Osteoblast (primary cell): ENCODE measurements at places on chromosomes 1 and 21. TPM values are rescaled to one million over a fixed set of nuclear protein-coding genes. Genes with fewer than 3 reads are reported as not detected.

DNA sequence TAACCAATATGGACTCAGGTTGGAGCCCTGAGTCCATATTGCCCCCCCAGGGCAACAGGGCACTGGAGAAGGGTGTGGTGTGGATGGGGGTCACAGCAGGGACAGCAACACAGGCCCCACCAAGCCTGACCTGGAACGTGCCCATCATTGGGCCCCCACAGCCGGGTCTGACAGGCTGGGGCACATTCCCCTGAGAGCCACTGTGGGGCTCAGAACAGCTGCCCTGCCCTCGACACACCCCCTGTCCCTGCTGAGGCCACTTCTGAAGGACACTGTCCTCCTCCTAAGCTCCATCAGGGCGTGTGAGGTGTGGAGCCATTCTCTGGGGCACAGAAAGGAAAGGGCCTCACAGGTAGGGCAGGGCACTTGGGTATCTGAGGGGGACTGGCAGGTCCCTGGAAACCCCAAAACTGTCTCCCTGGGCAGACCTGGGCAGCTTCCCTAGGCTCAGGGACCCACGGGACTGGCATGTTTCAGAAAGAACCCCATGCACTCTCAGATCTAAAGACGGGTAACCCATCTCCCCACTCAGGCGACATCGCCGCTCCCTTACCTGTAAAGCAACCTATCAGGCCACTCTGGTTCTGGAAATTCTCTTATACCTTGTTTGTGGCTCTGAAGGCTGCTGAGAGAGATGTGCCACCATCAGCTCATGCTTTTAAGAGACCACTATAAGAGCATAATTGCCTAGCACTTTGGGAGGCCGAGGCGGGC, 95.5 kb downstream of the DMRTB1 start:
- no peak for DNase-seq

DNA sequence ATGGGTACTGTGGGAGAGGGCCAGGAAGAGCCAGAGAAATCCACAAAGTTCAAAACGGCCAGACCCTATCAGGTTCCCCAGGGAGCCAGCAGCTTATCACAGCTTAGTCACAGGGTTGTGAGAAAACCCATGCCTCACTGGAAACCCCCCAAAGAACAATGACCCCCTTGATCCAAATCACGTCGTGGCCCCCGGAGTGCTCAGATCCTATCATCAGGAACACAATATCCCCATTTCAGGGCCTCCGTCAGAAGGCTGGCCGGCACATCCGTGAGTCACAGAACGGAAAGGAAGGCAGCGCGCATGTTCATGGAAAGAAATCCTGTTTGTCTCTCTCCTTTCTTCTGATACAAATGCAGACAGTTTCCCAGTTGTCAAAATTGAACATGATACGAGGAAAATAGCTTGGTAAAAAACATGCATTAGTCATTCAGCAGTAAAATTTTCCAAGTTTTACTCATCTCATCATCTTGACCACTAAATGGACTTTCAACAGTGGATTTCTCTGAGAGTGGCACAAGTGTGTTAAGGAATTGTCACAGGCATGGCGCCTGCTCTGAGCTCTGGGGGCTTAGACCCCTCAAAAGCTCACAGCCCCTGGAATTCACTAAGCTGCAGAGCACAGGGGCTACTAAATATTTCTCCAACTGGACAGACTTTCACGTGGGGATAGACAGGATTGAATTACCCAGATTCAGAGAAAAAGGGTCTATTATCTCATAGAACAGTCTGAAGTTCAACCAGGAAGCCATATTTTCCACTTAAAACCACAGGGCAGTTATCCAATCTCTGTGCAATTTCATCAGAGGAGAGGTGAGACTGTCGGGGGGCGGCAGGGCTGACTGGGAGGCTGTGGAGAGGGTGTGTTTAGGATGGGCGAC, 124.8 kb downstream of the RIPK4 start:
- DNase-seq, result peak; percentile 96

DNA sequence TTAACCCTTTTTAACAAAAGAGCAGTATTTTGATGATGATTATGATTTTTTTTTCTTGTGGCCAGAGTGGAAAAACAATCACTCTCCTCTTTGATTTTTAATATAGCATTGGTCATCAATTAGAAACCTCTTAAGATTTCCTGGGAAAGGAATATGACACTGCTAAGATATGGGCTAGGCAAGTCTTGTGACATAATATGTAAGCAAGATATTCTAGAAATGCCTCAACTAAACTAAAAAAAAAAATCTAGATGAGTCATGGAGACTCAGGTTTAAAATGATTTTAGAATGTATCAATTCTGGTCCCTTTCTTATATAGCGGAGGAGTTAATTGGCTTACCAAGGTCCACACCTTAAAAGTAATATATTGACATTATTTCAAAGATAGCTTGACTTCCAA, 60.3 kb upstream of the JUN start:
- DNase-seq, result no peak

DNA sequence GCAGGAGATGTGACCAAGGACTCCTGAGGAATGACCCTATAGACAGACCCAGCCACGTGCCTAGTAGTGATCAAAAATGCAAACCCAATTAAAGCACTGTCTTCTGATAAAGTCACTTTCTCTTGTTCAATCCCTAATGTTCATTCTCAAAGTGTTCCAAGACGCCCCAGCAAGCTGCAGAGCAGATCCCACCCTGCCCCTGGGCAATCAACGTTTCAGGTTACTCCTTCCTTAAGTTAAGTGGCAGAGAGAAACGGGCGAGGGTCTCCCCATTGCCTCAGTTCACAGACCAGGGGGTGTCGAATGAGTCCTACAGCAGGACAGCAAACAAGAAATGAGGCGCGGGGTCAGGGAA, 699 bp upstream of the RGS2 start:
- DNase-seq, result no peak

DNA sequence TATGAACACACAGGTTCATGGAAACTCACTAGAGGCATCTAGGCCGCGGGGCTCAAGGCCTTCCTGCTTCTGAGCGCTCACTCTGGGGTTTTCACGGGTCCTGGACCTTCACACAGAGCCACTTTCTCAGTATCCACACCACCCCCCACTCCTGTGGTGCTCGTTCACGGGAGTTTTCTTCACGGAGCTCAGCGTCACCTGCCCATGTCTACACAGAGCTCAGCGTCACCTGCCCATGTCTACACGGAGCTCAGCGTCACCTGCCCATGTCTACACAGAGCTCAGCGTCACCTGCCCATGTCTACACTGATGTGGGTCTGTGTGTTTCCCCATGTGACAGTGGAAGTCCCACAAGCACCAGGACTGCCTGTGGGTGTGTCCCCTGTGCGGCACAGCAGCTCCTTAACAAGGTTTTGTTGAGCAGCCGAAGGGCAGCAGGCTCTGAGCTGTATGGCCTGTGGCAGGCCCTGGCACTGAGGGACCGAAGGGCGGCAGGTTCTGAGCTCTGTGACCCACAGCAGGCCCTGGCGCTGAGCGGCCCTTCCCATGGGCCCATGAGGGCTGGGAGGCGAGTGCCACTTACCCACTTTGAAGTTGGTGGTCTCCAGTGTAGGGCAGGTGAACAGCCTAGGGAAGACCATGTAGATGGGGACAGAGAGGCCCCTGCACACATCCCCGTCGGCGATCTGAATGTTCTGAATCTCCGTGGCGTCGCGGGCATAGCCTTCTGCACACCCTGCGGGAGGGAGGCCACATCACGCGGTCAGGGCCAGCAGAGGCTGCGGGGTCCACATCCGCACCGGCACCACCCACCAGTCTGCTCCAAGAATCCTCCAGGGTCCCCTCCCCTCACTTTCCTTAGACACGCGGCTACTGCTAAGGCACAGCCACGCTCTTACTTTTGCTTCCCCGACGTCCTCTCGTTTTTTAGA, 39.8 kb downstream of the VPS26C start:
- DNase-seq, result no peak

DNA sequence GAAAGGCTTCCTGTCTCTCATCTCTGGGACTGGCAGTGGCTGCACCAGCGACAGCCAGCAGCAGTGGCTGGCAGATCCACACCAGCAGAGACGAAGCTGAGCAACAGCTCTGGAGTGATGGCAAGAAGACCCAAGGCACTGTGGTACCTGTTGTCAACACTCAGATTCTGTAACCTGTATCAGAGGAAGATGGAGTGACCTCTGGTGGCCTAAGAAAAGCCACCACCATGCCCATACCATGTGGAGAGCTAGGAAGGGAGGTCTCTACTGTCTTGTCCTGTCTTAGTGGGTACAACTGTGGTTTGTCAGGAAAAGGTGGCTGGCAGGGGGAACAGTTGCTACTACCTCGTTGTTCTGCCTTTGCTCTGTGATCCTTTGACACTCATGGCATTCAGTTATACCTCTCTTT, 22.5 kb upstream of the RHBDL2 start:
- DNase-seq, result no peak

- peak; percentile 22 for DNase-seq
Observed at GRCh38 chr1:218480137-218480536, 135.0 kb downstream of the TGFB2 start.

GRCh38 chr1:168947041-168947440, 159.4 kb upstream of the ATP1B1 start:
- no peak for DNase-seq

- DNase-seq, result no peak
Observed at GRCh38 chr1:212354464-212354863, 60.2 kb downstream of the PACC1 start.

- DNase-seq, result no peak
Observed at GRCh38 chr1:57782357-57782756, 358.5 kb upstream of the DAB1 start.

- no peak for DNase-seq
Observed at GRCh38 chr1:8632102-8632501, 185.3 kb downstream of the RERE start.

KMO gene
- total RNA-seq, result under 0.01 and 0.36 TPM in 2 replicates

MX2 gene
- 12.4 and 14.5 TPM in 2 replicates for total RNA-seq
